ENCODE measurements at places on chromosomes 5 and 9.

GRCh38 chr5:169496878-169497277 is 86.7 kb upstream of the SPDL1 start:
- DNase-seq = no peak

DNA sequence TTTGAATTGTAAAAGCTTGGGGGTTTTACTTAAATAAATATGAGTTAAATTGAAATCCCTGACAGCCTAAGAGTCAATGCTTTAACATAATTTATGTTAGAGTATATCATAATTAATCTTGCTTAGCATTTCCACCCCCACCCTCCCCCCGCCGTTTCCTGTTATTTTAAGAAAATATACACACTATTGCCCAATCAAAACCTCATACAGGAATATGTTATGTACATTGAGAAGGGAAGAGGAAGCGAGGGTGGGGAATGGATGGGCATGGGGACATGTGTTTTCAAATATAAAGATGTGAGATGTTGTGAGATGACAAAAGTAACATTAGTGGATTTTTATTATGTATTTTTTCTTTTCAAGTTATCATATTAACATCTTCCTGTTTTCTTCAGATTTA is 561.1 kb upstream of the MEF2C start:
- no peak for DNase-seq

GRCh38 chr9:7613931-7614330 is 185.6 kb downstream of the DMAC1 start:
- no peak for DNase-seq

DNA sequence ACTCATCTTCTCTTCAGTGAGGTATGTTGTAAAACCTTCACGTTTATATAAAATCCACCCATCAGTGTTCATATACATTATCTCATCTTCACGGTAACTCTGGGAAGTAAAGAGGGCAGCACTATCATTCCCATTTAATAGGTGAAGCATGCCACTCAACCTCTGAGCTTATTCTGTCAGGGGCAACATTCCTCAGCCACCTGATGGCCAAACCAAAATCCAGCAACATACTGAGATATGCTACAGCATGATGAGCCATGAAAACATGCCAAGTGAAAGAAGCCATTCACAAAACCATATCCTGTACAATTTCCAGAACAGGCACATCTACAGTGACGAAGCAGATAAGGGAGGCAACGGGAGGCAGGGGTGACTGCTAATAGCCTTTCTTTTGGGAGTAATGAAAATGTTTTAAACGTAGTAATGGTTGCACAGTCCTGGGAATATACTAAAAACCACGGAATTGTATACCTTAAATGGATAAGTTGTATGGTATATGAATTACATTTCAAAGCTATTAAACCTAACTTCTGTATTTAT is 167.4 kb downstream of the TSSK1B start:
- DNase-seq = no peak

DNA sequence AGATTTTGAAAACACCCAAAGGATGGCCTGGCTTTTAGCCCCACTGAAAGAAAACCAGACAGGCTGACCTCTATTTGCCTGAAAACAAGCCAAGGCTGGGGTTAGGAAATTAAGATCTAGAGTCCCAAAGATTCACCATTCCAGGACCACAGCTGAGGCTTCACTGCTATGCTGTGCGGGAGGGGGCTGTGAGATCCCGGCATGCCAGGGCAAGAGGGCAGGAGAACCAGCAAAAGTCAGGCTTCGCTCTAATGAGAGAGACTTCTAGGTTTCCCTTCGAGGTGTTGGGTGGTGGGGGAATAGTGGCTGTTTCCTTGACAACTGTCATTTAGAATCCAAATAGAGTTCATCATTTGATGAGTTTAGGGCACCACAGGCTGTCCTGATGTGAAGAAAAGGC is 152.9 kb upstream of the NFIB start:
- DNase-seq = no peak

DNA sequence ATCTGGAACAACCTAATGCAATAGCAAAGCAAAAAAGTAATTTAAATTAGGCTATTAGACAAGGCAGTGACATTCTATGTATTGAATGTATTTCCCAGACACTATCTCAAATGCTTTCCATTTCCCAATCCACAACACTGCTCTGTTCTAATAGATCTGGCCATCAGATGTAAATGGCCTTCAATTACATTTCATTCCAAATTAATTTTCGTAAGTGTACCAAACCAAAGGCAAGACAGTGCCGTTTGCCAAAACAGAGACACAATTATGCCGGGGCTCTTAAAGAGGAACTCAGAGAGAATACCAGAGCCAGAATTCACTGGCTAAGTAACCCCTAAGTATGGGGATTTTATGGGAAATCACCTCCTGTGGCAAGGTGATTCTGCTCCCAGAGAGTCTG is 63.1 kb downstream of the GNAQ start:
- DNase-seq = no peak

- DNase-seq = no peak
Observed at GRCh38 chr9:119834064-119834620, 464.9 kb upstream of the BRINP1 start.

DNA sequence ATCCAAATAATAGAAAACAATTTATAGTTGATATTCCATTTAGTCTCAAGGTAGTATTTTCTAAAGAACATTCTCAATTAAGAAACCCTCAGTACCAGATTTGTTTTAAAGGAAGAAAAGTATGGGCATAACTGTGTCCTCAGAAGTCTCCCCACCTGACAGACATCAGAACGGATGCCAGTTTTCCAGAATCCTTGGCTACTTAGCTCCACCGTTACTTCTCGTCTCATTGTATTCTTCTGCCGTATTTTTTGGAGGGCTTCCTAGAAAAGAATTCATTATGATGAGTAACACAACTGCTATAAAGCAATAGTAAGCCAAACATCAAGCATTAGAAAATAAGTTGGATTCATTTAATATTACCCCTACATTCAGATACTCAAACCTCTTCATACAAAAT is 67.8 kb downstream of the DROSHA start:
- no peak for DNase-seq

GRCh38 chr9:2957656-2958200 is 113.8 kb upstream of the PUM3 start:
- DNase-seq = no peak

DNA sequence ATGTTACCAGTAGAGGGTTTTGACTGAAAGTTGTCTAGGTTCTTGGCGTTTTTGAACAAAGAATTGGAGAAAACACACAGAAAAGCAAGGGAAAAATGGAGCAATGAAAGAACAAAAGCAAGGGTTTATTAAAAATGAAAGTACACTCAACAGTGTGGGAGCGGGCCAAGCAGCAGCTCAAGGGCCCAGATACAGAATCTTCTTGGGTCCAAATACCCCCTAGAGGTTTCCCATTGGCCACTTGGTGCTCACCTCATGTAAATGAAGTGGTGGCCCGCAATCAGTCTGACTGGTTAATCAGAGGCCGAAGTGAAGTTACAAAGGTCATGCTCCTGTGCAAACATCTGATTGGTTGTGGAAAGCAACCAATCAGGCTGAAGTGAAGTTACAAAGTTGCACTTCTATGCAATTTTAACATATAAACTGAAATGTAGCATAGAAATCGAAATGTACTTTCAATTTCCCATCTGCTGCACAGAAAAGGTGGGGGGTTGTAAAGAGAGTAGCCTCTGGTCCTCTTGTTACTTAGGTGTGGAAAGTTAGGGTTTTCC is 1.9 kb upstream of the GM2A start:
- DNase-seq = no peak

GRCh38 chr9:19650312-19650711 is 138.5 kb downstream of the SLC24A2 start:
- no peak for DNase-seq

- peak; percentile 69 for DNase-seq
Observed at GRCh38 chr5:10595672-10596309, 31.9 kb downstream of the ANKRD33B start.

DNA sequence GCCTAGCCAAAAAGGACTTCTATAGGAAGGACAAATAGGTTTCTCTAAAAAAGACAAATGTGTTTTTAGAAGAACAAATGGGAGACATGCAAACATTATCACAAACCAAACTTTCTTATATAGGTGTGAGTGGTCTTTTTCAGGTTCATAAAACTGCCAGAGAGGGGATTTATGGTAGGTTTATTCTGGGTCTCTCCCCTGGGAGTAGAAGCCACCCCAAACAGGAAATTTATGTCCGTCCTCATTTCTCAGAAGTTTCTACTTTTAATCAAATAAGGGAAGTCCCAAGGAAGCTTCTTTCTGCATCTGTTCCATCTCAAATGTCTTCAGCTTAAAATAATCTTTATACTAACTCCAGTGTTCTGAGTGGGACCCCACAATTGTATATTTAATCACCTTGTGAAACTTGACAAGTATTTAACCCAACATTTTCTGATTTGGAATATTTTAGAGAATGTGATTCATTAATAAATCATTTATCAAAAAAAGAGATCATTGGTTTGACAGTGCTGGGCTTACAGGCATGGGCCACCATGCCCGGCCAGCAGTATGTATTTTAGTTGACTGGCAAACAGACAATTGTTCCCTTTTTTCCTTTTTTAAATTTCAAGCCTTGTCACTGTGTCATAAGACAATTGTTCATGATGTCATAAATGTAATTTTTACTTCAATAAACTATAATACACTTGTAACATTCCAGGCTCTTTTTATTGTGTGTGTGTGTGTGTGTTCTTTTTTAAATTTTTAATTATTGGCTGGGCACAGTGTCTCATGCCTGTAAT is 44.6 kb upstream of the GLDC start:
- DNase-seq = no peak

DNA sequence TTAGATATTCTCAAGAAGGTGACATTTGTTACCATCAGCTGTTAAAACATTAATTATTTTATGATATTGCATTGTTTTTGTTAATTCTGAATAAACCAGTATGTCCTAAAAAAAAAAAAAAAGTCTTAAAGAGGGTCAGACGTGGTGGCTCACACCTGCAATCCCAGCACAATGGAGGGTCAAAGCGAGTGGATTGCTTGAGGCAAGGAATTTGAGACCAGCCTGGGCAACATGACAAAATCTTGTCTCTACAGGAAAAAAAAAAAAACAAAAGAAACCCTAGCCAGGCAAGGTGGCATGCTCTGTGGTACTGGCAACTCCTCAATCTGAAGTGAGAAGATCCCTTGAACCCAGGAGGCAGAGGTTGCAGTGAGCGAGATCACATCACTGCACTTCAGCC is 46.8 kb downstream of the CYLC2 start:
- no peak for DNase-seq

DNA sequence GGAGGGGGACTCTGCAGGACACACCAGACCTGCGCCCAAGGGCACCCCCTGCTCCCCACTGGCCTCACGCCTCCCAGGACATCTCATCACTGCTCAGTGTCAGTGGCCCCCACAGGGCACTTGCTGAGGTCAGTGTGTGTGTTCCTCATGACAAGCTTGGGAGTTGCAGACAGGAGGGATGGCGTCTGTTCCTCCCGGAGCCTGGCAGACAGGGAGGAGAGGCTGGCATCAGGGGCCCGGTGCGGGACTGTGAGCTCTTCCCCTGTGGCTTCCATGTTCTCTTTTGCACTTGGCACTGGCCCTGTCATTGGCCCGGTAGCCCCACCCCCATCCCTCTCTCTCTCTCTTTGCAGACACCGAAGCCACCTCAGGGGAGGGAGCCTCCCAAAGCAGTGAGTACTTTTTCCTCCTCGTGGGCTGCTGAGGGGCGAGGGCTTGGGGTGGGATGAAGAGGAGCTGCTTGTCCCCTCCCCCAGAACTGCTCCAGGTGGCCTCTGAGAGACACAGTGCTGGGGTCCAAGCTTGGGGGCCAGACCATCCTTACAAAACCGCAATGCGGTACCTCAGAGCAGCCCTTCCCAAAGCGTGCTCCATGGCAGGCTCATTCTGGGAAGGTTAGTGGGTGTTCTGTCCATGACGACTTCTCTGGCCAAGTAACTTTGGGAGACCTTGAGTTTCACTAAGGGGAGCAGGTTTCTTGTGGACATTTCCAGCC is 75.7 kb downstream of the AMBP start:
- DNase-seq = no peak

GRCh38 chr5:148583421-148583965 is 70.8 kb downstream of the HTR4 start:
- no peak for DNase-seq

DNA sequence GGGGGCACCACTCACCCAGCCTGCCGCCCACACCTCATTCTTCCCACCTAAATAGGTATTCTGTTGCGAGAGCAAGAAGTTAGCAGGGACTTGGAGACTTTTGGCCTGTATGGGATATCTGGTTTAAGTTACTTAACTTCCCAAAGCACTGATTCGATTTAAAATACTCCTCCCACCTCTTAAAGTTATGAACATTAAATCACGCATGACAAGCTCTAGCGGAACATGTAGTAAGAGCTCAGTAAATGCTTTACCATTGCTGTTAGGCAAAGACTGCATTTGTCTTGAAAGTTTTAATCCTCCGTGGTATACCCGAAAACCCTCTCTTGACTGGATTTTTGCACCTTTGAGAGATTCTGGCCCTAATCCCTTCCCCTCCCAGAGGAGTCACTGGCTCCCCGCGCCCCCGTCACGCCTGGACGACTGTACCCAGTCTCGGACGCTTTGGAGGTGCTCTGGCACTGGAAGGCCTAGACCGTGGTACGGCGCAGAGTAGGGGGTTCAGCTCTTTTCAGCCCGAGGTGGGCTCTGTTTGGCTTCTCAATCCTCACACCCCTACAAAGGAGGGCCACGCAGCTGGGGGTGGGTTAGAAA is 4.4 kb downstream of the GDNF start:
- DNase-seq = no peak

- no peak for DNase-seq
Observed at GRCh38 chr9:138038244-138038671, 160.7 kb downstream of the CACNA1B start.

GRCh38 chr9:19931098-19931890 is 142.5 kb upstream of the SLC24A2 start:
- no peak for DNase-seq

GRCh38 chr5:90510438-90510837 is 18.9 kb downstream of the LYSMD3 start:
- DNase-seq = no peak

GRCh38 chr9:127423934-127424675 is at the start of gene ZNF79:
ZNF79 (plus strand) TSS chr9:127424382; CDS start chr9:127424788, 406 bp downstream.
- peak; percentile 74 for DNase-seq

DNA sequence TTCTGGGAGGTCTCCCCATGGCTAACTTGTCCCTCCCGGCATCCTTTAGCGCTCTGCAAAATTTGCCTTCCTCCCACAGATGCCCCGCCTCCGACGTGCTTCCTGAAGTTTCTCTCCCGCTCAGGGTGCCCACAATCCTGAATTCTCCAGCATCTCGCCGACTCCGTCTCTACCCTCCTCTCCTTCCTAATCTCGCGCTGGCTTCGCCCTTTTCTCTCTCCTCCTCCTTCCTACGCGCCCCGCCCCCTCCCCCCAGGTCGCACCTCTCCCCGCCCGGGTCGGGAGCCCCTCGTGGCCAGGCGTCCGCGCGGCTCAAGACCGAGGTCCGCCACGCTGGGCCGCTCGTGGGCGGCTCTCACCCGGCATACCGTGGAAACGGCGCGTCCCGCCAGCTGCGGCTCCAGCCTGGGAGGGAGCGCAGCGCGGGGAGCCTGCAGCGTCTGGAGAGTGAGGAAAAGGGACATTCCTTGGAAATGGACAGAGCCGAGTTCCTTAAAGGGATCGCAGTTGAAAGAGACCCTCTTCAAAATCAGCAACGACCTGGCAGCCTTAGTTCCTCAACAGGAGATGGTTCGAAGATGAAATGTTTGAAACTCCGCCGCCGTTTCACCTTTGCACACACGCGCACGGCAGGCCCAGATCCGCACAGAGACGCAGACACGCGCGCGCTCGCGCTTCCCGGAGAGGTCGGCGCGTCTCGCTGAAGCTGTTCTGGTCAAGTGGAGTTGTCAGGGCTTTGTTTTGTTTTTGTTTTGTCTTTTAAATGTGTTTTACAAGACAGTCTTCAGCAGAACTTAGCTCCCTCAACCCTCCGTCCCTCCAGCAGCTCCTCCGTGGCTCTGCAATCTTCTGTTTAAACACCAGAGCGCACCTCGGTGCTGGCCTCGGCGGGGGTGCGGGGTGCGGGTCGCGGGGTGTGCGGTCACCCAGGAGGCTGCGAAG is 5.0 kb upstream of the IRX2 start:
- peak; percentile 34 for DNase-seq
